Psoas muscle (tissue), 8 donors: ENCODE measurements at places on chromosomes 16 and 17. TPM values are rescaled to one million over a fixed set of nuclear protein-coding genes. Genes with fewer than 3 reads are reported as not detected.

Gene CEP112
- total RNA-seq: 19.4 TPM

DNA sequence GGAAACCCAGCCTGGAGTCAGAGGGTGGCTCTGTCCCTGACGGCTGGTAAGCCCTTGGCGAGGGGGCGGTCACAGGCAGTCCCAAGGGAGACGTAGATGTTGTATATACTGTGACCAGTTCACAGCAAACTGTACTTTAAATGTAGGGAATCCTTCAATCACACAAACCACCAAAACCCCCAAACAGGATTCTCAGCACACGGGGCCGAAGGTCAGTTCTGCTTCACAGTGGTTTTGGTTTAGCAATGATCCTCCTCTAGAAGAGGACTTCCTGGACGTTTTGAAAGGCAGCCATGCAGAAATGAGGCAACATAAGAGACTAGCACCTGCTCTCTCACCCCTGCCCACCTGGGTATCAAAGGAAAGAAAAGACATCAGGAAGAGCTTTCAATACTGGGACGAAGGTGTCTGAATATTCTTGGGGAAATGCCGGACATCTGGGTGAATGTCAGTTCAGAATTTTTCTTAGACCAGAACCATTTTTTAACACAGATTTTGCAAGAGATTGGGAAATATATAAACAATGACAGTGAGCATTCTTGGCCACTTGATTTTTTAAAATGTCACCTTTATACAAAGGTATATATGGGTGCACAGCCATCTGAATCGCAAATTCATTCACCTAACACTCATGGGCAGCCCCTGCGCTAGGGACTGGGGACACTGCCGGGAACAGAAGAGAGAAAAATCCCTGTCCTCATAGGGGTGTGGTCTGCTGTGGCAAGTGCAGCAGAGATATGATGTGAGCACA, 74.2 kb downstream of the CRISPLD2 start:
- no peak for DNase-seq
- H3K4me1 ChIP-seq: no peaks in the 10 kb centered on the region
- no peak overlapping the region for H3K27ac ChIP-seq
- H3K4me3 ChIP-seq: no peak overlapping the region
- H3K36me3 ChIP-seq: no peaks in the 10 kb centered on the region

DNA sequence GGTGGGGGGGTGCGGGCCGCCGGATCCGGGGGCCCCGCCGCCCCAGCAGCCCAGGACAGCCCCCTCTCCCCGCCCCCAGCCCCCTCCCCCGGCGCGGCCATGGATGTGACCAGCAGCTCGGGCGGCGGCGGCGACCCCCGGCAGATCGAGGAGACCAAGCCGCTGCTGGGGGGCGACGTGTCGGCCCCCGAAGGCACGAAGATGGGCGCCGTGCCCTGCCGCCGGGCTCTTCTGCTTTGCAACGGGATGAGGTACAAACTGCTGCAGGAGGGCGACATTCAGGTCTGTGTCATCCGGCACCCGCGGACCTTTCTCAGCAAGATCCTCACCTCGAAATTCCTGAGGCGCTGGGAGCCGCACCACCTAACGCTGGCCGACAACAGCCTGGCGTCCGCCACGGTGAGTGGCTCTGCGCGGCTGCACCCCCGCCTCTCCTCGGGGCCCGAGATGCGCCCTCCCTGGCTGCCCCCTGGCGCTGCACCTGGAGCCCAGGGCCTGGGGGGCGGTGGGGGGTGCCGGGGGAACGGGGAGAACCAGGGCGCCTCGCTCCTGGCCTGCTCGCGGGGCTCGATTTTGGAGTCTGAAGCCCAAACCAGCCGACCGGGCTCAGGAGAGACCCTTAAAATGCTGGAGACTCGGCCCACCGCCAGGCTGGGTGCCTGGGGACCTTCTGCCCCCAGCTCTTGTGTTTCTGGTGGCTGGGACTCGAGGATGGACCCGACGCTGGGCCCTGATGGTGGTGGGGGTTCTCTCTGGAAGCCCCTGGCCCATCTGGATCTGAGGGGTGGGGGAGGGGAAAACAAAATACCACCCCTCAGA, 744 bp downstream of the CMIP start:
- peak; percentile 33 for DNase-seq
- H3K4me3 ChIP-seq: peak overlapping the region; percentile 72
- no peaks in the 10 kb centered on the region for H3K4me1 ChIP-seq
- peaks cover 2% of the 10 kb centered on the region for H3K27me3 ChIP-seq
- H3K27ac ChIP-seq: peak overlapping the region; percentile 38

GRCh38 chr16:24728891-24729242, 584 bp upstream of the TNRC6A start:
- H3K4me3 ChIP-seq: peak overlapping the region; percentile 90
- peaks cover 14% of the 10 kb centered on the region for H3K36me3 ChIP-seq
- no peaks in the 10 kb centered on the region for H3K27me3 ChIP-seq

DNA sequence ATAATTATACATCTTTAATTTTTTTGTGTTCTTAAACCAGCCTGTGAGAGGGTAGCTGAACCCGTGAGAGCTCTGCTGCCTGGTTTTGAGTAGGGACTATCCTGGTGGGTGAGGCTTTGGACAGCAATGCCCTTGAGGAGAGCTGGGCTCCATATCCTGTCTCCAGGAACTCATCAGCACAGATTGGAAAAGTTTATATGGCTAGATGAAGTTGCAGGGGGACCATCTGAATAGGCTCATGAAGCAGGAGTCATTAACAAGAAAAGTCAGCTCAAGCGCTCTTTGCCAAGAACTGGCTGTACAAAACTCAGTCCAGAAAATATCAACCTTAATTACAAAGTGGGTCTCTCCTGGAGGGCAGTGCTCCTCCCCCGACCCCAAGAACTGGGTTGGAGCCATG, 33.8 kb upstream of the SSTR2 start:
- no peaks in the 10 kb centered on the region for H3K36me3 ChIP-seq
- DNase-seq: no peak
- H3K27me3 ChIP-seq: no peaks in the 10 kb centered on the region
- H3K27ac ChIP-seq: no peak overlapping the region

DNA sequence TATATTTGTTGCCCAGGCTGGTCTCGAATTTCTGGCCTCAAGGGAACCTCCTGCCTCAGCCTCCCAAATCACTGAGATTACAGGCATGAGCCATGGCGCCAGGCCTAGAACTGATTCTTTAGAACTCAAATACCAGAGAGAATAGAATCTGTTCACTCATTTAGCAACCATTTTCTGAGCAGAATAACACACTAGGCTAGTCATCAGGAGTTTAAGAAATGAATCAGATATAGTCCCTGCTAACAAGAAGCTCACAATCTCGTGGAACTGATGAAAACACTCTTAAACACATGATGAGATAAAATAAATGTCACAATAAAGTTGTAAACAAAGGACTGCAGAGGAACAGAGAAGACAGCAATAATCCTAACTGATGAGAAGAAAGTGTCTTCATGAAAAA, 55.8 kb upstream of the ADCY9 start:
- H3K27me3 ChIP-seq: no peaks in the 10 kb centered on the region
- H3K4me1 ChIP-seq: no peaks in the 10 kb centered on the region
- H3K4me3 ChIP-seq: no peak overlapping the region
- no peak overlapping the region for H3K27ac ChIP-seq
- no peaks in the 10 kb centered on the region for H3K36me3 ChIP-seq
- DNase-seq: no peak

DNA sequence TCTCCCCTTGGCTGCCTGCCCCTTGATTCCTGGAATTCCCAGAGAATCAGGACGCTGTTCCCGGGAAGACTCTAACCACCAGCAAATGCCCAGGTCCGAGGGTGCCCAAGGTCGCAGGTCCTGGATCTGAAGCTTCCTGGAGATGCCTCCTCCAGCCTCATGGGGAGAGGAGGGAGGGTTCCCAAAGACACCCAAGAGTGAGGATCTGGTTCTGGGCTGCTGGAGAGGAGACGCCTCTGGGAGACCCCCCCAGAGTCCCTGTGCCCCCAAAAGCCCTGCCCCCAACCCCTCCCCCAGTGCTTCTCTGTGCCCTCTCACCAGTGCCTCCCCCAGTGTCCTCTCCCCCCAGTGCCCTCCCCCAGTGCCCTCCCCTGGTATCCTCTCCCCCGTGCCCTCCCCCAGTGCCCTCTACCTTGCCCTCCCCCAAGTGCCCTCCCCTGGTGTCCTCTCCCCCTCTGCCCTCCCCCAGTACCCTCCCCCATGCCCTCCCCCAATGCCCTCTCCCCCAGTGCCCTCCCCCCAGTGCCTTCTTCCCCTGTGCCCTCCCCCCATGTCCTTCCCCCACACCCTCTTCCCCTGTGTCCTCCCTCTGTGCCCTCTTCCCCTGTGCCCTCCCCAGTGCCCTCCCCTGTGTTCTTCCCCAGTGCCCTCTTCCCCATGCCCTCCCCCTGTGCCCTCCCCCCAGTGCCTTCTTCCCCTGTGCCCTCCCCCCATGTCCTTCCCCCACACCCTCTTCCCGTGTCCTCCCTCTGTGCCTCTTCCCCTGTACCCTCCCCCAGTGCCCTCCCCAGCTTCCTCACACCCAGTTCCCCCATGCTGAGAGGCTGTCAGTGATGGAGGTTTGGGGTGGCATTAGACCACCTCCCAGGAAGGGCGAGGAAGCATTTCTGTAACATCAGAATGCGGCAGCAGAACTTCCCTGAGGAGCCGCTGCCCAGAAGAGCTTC, 6.3 kb upstream of the SECTM1 start:
- no peaks in the 10 kb centered on the region for H3K27me3 ChIP-seq
- no peak overlapping the region for H3K27ac ChIP-seq
- peak overlapping the region; percentile 56 for H3K4me3 ChIP-seq
- peaks cover 11% of the 10 kb centered on the region for H3K4me1 ChIP-seq

DNA sequence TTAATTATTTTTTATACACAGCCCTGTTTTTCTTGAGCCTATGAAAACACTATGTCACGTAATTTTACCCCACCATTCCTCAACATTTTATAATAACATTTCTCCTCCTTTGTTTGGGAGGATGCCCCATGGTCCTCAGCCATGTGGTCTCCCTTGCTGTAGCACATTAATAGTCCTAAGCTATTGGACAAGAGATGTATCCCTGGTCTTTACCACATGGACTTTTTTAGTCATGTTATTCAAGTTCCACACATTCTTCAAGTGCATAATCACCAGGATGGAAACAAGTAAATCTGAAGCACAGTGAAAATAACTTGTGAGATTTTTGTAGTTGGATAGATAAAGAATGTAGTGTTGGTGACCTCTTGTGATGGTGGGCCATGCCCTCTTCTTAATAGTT, 2.0 kb upstream of the KRTAP2-3 start:
- no peak overlapping the region for H3K27ac ChIP-seq
- H3K4me3 ChIP-seq: no peak overlapping the region
- H3K4me1 ChIP-seq: no peaks in the 10 kb centered on the region
- no peaks in the 10 kb centered on the region for H3K36me3 ChIP-seq
- DNase-seq: no peak

DNA sequence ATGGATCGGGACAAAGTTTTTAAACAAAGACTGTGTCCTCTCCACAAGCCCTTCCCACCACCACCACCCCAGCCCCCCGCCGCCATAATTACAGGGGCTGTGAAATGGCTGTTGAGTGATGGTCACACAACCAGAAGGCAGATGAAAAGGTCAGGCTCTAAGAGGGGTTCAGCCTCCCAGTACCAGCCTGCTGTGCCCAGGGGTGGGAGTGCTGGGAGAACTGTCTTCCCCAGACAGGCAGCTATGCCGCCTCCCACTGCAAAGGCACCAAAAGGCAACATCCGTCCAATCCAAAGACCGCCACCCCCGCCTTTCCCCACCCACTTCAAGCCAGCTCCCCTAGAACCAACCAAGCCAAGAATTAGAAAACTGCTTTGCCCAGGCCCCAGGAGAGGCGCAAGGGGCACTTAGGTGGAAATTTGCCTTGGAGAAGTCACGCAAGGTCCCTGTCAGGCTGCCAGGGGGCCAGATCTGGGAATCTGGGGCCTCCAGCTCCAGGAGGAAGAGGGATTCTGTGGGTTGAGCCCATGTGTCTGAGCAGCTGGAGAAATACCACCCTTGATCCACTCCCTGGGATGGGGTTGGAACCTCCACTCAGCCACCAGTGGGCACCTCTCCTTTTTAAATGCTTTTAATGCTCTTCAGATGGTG, 14.4 kb downstream of the CARHSP1 start:
- peaks cover 66% of the 10 kb centered on the region for H3K36me3 ChIP-seq
- no peak overlapping the region for H3K27ac ChIP-seq
- H3K27me3 ChIP-seq: no peaks in the 10 kb centered on the region
- H3K4me3 ChIP-seq: no peak overlapping the region
- no peaks in the 10 kb centered on the region for H3K4me1 ChIP-seq
- DNase-seq: no peak

- H3K4me3 ChIP-seq: no peak overlapping the region
- no peaks in the 10 kb centered on the region for H3K36me3 ChIP-seq
- H3K4me1 ChIP-seq: no peaks in the 10 kb centered on the region
- no peak overlapping the region for H3K27ac ChIP-seq
- no peak for DNase-seq
These were observed 319.5 kb upstream of the SOX9 start for GRCh38 chr17:71801301-71801700.
